Fibroblast of skin of abdomen (primary cell): ENCODE measurements at places on chromosomes 12 and 14.
A peak's percentile ranks its signal among the peaks of the same experiment; 100 is the strongest.

DNA sequence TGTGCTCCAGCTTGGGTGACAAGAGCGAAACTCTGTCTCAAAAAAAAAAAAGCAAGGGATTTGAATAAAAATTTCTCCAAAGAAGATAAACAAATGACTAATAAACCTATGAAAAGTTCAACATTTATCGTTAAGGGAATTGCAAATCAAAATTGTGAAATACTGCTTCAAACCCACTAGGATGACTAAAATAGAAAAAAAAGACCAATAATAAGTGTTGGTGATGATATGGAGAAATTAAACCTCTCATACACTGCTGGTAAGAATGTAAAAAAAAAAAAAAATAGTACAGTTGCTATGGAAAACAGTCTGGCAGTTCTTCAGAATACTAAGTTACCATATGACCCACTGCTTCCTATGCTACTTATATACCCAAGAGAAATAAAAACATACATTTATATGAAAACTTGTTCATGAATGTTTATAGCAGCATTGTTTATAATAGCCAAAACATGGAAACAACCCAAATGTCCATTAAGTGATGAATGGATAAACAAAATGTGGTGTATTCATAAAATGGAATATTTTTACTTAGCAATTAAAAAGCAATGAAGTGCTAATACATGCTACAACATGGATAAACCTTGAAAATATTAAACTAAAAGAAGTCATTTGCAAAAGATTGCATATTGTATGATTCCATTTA, 39.4 kb upstream of the TMPRSS12 start:
- no peak for DNase-seq

DNA sequence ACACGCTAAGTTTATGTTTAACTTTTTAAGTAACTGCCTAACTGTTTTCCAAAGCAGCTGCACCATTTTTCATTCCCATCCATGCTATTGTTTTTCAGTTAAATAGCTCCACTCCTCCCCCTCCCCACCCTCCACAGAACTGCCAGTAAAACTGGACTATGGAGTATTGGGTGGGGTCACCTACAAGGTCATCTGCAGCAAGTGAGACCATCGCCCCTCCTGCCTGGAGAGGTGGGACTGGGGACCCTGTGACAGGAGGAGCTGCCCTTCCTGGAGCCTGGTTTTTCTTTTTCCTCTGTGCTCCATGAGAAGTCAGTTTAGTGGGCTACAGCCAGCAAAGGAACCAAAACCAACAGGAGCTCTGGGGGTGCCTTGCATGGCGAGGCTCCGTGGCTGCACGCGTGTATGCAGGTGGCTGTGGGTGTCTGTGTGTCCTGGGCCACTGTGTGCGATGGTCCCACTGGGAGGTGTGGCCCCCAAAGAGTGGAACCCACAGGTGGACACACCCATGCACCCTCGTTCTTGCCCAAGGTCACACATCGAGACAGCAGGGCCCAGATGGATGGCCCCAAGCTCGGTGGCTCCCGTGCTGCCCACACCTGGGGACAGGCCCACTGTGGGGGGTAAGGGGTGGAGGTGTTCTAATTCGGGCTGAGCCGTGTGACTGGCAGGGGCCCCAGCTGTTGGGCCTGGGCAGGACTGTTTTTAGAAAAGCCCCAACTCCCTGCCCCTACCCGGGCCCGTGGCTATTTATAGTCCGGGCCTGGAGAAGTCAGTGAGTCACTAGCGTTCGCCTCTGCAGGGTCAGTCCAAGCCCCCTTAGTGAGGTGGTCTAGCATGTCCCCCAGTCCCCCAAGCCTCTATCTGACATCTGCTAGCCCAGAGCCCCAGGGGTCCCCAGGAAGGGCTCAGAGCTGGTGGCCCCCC, 2.3 kb upstream of the ADSS1 start:
- no peak for DNase-seq

- no peak for DNase-seq
Observed at GRCh38 chr12:4278329-4279197, 5.0 kb downstream of the CCND2 start.

DNA sequence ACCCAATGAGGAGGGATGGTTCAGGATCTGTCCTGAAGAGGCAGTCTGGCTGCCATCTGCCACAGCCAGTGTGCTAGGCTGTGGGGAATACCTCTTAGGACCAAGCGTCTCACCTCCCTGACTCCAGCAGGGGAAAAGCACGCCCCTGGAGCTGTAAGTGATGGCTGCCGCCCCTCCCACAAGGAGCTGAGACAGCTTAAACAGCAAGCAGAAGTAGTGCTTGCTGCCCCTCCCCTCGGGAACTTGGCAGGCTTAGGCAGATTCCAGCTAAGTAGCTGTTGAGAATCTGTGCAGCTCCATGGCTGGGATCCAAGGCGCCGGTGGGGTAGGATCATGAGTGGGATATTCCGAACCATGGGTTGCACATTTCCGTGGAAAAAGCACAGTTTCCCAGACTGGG, 360.4 kb upstream of the MDGA2 start:
- DNase-seq = no peak

- DNase-seq = peak; percentile 39
Observed at GRCh38 chr12:42730291-42730690, 140.7 kb upstream of the PRICKLE1 start.

DNA sequence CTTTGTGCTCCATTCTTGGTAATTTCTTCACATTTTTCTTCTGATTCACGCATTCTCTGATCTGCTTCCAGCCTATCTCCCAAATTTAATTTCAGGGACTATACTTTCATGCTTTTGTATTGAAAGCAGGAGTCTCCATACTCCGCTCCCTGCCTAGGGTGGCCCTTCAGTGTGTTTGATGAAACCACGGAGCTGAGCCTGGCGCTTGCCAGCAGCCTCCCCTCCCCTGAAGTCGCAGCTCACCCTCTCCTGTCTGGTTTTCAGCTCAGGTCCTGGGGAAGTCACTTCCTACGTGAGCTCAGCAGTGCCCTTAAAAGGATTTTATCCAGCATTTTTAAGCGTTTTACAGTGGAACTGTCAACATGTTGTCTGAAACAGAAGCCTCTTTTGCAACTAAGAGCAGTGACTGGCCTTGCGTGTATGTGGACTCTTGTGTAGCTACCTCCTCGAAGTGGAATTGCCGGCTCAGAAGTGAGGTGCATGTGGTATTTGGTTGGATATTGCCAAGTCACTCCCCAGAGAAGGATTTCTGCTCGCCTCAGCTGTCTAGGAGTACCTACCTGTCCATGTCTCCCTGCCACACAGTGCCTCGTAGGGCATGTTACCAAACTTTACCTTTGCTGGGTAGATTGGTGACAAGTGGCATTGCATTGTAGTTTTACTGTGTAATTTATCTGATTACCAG, 78.5 kb downstream of the TESC start:
- DNase-seq = no peak

GRCh38 chr12:54437243-54437642, 18.2 kb upstream of the ITGA5 start:
- no peak for DNase-seq

- no peak for DNase-seq
Observed at GRCh38 chr14:90656973-90657372, 159.3 kb downstream of the TTC7B start.

DNA sequence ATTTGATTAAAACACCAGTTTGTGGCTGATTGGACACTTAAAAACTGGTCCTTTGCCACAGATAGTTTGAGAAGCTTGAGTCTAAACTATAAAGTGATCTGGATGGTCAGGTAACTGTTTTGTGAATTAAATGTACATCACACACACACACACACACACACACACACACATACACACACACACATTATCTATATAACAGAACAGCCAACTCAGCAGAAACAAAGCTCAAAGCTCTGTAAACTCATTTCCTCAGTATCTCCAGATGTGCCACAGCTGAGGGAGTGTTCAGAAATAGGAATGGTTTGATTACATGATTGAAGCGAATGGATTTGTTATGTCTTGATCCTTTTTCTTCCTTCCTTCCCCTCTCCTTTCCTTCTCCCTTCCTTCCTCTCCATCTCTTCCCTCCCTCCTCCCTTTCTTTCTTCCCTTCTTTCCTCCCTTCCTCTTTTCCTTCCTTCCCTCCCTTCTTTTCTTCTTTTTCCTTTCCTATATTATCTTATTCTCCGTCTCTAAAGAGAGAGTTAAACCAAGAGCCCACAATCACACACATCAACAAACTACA, 100.3 kb downstream of the LLPH start:
- no peak for DNase-seq

DNA sequence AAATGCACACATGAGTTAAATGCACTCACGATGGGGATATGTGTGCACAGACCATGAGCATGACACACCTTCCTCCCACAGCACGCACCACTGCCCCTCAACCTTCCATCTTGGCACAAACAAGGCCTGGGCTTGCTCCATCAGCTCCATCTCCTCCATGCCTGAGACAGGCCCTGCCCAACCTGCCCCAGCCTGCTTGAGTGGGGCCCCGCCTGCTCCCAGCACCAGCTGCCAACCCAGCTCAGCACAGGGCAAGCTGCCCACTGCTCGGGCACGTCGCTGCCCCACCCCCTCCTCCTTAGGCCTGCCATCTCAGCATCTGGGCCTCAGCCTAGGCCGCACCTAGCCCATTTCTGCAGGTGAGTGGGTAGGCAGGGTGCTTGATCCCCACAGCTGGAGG, 27.6 kb upstream of the KRT78 start:
- DNase-seq = no peak

- DNase-seq = no peak
Observed at GRCh38 chr14:40674502-40674901, 932.2 kb upstream of the LRFN5 start.

- DNase-seq = no peak
Observed at GRCh38 chr14:34052658-34053014, 101.8 kb upstream of the EGLN3 start.

GRCh38 chr14:30796707-30797106, 77.7 kb upstream of the COCH start:
- no peak for DNase-seq

DNA sequence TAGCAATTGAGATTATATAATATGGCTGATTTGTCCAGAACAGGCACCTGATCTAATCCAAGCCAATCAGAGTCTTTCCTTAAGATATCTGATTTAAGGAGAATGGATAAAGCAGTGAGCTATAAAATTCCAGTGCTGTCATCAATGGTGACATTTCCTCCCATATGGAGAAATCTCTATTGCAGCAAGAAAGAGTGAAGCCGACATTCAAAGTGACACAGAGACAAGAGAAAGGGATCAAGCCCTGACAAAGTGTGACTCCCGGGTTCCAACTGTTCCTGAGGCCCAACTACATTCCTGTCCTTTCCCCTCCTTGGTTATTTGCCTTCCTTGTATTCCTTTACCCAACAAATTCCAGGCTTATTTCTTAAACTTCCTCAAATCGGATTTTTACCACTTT, 430.0 kb upstream of the SOX5 start:
- no peak for DNase-seq

- peak; percentile 62 for DNase-seq
Observed at GRCh38 chr14:95291859-95292542, 27.7 kb downstream of the CLMN start.

GRCh38 chr12:58671196-58671595, 249.1 kb downstream of the LRIG3 start:
- no peak for DNase-seq

- DNase-seq = no peak
Observed at GRCh38 chr14:36333119-36333518, 12.7 kb upstream of the MBIP start.

- DNase-seq = no peak
Observed at GRCh38 chr14:103001226-103001625, 56.1 kb downstream of the CDC42BPB start.

DNA sequence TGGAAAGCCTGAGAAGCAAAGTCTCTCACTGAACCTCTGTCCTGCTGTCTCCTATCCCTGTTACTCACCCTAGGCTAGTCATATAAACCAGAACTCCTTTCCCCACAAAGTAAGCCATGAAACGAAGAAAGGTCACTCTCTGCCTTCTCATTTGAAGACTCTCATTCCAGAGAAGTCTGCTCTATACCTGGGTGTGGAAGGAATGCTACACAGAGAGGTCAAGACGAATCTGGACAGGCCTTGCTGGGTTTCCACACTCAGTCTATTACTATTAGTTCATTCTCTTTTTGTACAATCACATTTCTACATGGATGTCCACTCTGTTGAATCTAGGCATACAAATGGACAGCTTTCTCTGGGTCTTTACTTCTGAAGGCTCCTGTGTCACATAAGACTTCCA, 2.4 kb upstream of the AEBP2 start:
- no peak for DNase-seq

DNA sequence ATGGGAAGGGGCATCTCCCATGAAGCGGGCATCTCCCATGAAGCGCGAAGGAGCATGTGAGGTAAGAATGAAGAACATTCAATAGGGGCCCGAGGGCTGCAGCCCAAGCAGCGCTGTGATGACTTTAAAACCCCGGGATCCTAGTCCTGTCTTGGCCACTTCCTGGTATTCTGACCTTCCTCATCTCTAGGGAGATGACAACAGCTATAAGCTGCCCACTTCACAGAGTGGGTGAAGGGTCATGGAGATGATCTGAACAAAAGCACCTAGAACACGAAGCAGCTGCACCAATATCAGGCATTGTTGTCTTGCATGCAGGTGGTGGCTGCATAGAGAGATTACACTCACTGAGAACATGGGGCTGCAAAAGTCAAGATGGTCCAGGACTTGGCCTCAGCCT, 64.5 kb downstream of the SPTB start:
- DNase-seq = no peak

DNA sequence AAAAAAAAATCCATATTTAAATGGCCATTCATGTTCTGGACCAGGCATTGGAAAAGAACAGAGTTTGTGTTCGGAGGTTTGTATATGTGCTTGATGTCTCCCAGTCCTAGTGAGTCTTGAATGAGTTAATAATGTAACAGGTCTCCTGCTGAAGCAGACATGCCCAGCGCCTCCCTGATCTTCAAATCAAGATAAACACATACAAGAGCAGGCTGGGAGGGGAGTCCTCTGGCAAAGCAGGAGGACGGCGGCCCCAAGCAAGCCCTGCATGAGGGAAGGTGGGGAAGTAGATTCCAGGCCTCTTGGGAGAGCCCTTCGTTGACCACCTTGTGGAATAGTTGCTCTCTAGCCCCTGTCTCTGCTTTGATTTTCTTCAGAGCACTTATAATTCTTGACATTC, 156.3 kb downstream of the ZFP36L1 start:
- DNase-seq = no peak

DNA sequence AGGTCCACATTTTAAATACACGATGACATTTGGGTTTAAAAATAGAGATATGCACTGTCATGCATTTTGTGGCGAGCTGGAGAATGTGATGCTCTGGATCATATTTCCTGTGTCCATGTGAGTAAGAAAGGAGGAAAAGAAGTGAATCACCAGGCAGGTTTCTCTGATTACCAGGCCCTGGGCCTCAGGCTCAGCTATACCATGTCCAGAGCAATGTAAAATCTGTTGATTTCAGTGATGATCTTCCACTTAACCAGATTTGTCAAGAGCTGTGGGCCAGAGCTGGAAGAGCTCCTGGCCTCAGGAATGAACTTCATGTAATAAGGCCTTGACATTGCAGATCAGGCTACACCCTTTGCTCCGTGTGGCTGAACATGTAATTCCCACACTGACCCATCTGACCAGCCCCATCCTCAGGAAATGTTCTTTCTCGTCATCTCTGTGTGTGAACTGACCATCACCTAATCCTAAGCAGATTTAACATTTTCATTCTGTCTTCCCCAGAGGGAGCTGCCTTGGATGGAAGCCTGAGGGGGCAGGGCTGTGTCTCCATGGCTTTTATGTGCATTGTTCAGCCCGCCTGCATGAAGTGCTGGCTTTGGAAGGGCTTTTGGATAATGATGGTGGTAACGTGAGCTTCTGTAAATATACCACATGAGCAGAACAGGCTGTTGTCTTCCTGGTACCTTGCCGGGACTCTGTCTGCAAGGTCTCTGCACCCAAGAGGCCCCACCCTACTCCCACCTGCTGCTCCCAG, 54.5 kb downstream of the CRACR2A start:
- DNase-seq = peak; percentile 96
